ENCODE measurements at places on chromosomes 7 and 10.

GRCh38 chr10:119201233-119201632, 6.1 kb upstream of the GRK5 start:
- no peak for DNase-seq

DNA sequence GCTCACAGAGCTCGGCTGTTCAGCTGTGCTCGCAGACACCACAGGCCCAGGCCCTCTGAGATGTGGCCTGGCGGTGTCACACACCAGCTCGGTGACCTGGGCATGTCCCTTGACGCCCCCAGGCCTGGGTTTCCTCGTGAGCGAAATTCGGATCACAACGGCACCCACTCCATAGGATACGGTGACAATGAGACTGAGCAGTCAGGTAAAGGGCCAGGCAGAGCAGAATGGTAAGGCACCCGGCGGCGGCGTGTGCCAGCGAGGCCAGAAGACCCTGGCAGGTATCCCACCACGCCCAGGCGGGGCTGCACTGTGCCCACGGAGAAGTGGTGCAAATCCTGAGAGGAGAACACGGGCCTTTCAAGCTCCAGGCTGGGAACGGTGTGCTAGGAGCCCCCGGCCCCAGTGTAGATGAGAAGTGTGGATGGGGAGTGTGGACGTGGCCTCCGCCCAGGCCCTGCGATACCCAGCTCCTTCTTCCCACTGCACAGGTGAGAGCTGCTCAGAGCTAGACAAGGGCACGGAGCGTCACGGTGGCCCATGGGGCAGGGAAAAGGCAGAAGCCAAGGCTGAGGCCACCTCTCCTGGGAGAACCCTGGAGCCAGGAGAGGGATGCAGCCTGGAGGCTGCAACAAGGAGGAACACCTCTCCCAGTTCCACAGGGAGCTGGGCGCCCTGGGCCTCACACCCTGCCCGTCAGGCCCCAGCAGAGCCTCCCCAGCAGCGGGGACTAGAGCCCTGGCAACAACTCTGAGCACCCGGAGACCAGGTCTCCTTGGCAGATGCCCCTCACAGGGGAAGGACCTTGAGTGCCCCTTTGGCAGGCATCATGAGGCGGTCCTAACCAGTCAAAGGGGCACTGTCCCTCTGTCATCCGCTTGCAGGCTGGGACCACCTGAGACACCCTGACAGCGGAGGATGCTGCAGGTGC, 219.1 kb downstream of the MAD1L1 start:
- no peak for DNase-seq

DNA sequence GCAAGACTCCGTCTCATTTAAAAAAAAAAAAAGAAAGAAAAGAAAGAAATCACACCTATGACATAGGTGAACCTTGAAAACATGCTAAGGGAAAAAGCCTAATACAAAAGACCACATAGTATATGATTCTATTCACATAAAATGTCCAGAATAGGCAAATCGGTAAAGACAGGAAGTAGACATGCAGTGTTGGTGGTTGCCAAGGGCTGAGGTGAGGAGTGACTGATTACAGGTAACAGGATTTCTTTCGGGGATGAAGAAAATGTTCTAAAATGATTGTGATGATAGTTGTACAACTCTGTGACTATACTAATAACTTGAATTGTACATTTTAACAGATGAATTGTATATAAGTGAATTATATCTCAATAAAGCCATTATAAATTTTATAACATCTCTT, 3.3 kb downstream of the XPNPEP1 start:
- no peak for DNase-seq

- DNase-seq, result no peak
Measured at GRCh38 chr7:157412021-157412443, 75.2 kb downstream of the DNAJB6 start.

DNA sequence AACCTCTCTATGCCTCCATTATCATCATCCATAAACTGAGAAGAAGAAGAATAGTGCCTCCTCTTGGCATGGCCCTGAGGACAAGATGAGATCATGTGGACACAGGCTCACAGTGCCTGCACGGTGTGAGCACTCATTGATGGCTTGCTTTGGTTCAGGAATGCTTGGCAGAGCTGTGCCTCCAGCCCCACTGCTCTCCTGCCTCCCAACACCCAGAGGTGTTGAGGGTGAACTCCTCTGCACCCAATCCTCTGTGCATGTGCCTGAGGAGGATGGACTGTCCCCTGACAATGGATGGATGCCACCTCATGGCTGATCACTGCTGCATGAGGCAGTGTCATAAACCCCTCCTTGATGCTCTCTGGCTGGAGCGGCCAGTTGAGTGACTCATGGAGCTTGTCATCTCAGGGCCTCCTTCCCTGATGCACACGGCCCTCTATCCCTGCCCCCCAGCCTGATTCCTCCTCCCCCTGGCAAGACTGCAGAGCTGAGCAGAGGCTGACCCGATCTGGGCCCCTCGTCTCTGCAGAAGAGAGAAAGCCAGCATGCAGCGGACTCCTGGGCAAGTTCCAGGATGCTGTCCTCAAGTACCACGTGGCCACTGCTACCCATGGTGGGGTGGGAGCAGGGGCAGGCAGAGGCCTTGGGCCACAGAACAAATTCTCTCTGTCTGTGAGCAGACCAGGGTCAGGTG, 136.3 kb downstream of the KCNMA1 start:
- DNase-seq, result no peak

- no peak for DNase-seq
Measured at GRCh38 chr7:69941077-69941651, 342.9 kb downstream of the AUTS2 start.

- DNase-seq, result peak; percentile 92
Measured at GRCh38 chr10:109883859-109884771, 39.2 kb downstream of the XPNPEP1 start.

DNA sequence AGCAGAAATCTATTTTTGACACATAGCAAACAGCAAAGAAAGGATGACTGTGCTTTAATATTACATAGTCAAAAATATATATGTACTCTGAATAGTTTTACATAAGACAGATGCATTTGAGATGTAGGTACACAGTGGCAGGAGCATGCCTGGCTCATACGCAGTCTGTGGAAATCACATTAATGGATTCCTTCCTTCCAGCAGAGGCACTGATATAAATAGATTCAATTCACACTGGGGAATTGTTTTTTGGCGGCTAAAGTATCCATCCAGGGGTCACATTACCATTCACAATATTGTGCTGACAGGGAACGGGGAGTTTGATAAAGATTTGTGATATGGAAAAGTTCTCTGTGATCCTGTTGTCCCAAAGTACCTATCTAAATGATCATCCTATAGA, 72.5 kb upstream of the AGR3 start:
- DNase-seq, result no peak

GRCh38 chr10:125627646-125628045, 55.3 kb downstream of the TEX36 start:
- DNase-seq, result no peak

- no peak for DNase-seq
Measured at GRCh38 chr7:95493247-95493646, 7.5 kb downstream of the ASB4 start.

- peak; percentile 63 for DNase-seq
Measured at GRCh38 chr10:81179805-81180452, 642.2 kb downstream of the SH2D4B start.

GRCh38 chr7:117092785-117093184, 139.5 kb downstream of the ST7 start:
- no peak for DNase-seq

- no peak for DNase-seq
Measured at GRCh38 chr10:20817116-20817515, 80.0 kb downstream of the NEBL start.

- no peak for DNase-seq
Measured at GRCh38 chr7:95276114-95276513, 48.2 kb downstream of the PON1 start.
